ENCODE measurements at places on chromosomes 16 and 17. TPM values are rescaled to one million over a fixed set of nuclear protein-coding genes. Genes with fewer than 3 reads are reported as not detected.

GRCh38 chr17:27203241-27203640 lies 90.7 kb upstream of the WSB1 start:
- DNase-seq: no peak

GRCh38 chr17:2797637-2798036 lies 1.4 kb downstream of the RAP1GAP2 start:
- DNase-seq: no peak

- no peak for DNase-seq
Measured at GRCh38 chr16:76941113-76941512, 249.9 kb upstream of the MON1B start.

- no peak for DNase-seq
Measured at GRCh38 chr16:23868136-23868535, 32.4 kb downstream of the PRKCB start.

DNA sequence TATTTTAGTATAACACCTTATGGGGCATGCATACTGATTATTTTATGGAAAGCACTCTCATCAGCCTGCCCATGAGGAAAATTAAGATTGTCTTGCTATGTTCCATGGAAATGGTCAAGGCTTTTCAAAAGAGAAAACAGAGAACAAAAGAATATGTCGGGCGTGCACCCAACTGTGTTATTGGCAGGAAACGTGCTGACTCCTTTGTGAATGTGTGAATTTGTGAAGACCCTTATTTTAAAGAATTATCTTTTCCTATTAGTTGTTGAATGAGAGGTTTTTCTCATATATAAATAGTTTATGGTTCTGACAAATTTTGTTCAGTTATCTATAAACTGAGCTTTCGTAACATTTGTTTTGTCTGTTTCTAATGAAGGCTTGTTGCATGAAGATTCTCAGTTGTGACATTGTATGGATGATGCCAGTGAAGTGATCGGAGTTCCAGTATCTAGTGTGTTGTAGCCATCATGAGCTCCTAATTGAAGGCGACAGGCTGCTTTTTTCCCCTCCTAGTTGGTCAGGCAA lies 180.0 kb downstream of the BCAS3 start:
- DNase-seq: no peak

DNA sequence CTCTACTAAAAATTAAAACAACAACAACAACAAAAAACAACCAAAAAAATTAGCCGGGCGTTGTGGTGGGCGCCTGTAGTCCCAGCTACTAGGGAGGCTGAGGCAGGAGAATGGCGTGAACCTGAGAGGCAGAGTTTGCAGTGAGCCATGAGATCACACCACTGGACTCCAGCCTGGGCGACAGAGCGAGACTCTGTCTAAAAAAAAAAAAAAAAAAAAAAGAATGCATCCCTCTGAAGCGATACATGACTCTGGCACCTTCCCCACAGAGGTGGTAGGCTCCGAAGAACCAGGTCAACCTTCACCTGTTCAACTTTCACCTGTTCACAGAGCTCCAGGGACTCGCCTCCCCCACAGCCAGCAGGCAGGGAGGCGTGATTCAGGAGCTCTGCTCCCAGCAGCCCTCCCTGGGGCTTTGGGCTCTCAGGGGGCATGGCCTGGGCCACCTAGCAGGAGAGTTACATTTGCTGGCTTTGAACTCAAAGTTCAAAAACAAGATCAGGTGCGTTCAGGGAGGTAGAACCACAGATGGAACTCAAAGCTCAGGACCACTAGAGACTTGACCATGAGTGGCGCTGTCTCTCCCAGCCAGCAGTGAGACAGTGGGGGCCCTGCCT lies 5.6 kb downstream of the VAC14 start:
- DNase-seq: no peak

- no peak for DNase-seq
Measured at GRCh38 chr17:43528988-43529814, 16.9 kb downstream of the ETV4 start.

GRCh38 chr17:7260651-7261378 lies 1.5 kb downstream of the CLDN7 start:
- no peak for DNase-seq

Gene IL34
- not detected for polyA plus RNA-seq

Measured in naive B cell (primary cell).